ENCODE measurements at places on chromosomes 3 and 15. TPM values are rescaled to one million over a fixed set of nuclear protein-coding genes. Genes with fewer than 3 reads are reported as not detected.
A peak's percentile ranks its signal among the peaks of the same experiment; 100 is the strongest.

The CGNL1 gene
- total RNA-seq: not detected

The GOLGA8M gene
- total RNA-seq: 1.8 TPM

The CSPG5 gene
- 0.54 TPM for total RNA-seq

The SYNM gene
- 0.14 TPM for total RNA-seq

The CASR gene
- not detected for total RNA-seq

The ELP6 gene
- total RNA-seq: 51.4 TPM

The ANKDD1A gene
- total RNA-seq: 2.9 TPM

The GP9 gene
- not detected for total RNA-seq

The ST3GAL6 gene
- total RNA-seq: 0.28 TPM

The CCR3 gene
- total RNA-seq: not detected

- DNase-seq: no peak
Measured at GRCh38 chr3:126054870-126055269, 29.1 kb downstream of the SLC41A3 start.

GRCh38 chr3:25397150-25397549 lies 30.9 kb upstream of the RARB start:
- no peak for DNase-seq

- peak; percentile 80 for DNase-seq
Measured at GRCh38 chr15:38817427-38818156, 253.0 kb upstream of the RASGRP1 start.

GRCh38 chr3:48267782-48268181 lies 26.9 kb downstream of the ZNF589 start:
- no peak for DNase-seq

DNA sequence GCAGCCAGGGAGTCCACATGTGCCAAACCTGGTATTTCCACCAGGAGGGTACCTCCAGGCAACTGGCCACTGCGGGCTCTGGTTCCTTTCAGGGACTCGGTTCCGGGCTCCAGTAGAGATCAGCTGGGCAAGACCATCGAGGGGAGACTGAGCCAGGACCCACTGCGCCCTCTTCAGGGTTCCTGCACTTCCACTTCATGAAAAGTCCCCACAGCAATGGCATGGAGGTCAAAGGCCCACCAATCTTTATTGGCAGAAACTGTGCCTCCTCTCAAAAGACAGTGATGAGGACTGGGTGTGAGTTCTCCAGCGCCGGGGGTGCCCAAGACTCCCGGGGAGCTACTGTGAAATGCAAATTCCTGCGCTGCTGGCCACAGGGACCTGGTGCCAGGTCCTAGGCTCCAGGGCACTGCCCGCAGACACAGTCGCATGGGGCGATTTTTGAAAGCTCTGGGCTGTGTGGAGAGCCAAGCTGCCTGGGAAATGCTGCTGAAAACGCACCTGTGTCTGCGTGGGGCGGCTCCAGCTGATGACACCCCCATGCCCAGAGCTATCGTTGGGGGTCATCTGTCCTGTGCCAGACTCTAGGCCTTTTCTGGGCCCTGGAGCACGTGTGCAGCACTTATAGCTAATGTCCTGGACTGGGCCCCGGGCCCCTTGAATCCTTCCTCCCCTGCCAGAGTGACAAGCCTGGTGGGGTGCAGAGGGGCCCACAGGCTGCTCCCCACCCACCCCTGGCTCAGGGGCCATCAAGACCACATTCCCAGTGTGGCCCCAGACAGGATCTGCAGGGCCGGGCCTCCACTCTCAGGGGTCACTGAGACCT lies 144.0 kb downstream of the NSMCE3 start:
- DNase-seq: no peak

- DNase-seq: no peak
Measured at GRCh38 chr3:124131580-124131979, 139.7 kb upstream of the ROPN1 start.

- DNase-seq: no peak
Measured at GRCh38 chr3:8152821-8153418, 348.7 kb upstream of the LMCD1 start.

DNA sequence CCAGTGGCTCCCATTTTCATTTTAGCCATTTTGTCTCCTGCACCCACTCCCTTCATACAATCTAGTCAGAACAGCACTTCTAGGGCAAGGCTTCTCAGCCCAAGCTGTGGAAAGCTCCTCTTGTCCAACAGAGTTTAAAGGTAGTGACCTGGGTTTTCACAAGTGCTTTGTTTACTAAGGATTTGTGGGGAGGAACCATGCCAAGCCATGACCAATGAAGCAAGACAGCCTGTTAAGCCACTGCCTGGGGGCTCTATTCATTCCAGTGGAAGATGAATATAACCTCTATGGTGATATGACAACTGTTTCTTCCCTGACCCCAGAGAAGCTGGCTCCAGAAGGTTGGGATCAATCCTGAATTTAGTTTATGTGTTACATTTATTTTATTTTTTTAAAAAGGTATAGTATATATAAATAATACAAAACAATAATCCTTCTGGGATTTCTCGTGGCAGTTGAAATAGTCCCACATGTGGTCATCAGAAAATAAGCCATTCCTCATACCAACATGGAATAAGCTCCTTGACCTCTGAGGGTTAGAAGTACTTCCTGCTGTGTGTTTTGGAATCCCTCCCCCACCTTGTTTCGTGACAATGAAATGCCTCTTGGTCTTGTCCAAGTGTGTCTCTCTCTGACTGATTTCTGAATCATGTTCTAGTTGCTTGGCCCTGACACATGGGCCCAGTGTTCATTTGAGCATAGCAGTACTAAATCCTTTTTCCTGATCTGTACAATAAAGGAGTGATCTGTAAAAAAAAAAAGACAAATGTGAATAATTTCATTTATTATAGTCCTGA lies 13.3 kb upstream of the THUMPD3 start:
- DNase-seq: no peak

GRCh38 chr3:8665407-8665896 lies 20.9 kb upstream of the SSUH2 start:
- no peak for DNase-seq

DNA sequence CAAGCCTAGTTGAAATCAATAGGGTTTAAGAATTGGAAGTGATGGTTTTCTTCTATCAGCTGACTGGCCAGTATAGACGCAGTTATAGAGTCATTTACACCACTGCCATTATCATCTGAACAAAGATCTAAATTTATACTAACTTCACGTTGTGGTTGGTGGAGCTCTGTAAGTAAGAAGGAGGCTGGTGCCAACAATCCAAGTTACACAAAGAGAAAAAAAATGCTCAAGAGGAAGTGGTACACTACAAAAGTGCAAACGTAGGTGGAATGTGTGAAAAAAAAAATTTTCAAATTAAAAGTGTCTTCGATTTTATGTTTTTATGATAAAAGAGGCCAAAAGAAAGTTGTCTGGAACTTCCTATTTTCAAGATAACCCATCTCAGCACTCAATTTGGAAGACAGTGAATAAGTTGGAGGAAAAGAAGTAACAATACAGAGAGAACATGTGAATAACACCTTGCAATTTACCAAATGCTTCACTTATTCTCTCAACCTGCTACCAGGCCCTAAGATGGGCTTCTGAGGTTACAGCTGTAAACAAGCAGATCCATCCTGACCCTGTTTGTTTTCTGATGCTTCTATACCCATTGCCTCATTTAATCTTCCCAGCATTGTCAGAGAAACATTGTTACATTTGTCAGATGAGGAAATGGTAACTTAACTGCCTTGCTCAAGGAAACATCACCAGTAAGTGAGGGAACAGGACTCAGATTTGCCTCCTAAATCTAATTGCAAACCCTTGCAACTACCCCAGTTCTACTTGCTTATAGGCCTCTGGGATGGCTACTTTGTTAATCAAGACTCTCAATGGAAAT lies 12.0 kb upstream of the TASOR start:
- DNase-seq: no peak

DNA sequence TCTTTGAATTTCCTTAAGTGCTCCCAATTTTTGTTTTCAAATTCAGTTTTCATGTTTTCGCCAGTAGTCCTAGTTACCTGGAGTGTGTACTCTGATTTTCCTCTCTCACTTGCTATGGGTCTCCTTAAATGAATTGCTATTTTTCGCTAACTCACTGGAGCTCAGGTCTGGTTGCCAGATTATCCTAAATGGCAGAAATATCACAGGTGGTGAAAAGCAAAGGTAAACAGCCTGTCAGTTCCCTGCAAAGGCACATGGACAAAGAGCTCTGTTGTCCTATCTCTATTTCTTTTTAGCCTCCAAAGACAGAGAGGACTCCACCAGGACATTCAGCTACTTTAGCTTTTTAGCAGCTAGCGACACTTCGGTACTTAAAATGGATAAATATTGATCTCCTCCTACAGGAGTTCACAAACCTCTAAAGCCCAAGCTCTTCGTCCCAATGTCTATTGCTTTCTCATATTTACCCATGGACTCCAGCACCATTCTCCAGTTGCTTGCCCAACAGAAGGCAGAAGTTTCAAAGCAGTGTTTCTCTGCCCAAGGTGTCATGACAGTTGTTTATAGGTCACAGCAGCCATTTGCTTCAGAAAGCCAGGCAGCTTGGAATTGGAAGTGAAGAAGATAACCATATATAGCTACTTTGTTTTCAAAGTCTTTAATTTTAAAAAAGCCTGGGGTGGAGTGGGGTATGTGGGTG lies 12.3 kb downstream of the ZBTB20 start:
- no peak for DNase-seq

DNA sequence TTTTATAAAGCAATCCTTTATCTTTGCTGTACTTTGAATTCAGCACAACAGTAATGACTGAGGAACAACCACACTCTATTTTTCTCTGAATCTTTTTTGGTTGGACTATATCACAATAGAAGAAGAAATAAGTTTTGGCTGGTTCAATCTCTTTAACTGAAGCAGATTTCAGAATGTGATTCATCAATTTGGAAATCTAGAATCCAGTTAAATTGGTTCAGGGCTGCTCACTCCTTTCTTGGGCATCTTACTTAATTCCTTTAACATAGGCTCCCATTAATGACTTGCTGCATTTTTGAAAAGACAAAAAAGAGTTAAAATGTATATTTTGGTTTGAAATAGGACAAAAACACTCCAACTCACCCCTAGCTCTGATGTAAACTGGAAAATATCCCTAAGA lies 688.3 kb upstream of the NECTIN3 start:
- DNase-seq: no peak

DNA sequence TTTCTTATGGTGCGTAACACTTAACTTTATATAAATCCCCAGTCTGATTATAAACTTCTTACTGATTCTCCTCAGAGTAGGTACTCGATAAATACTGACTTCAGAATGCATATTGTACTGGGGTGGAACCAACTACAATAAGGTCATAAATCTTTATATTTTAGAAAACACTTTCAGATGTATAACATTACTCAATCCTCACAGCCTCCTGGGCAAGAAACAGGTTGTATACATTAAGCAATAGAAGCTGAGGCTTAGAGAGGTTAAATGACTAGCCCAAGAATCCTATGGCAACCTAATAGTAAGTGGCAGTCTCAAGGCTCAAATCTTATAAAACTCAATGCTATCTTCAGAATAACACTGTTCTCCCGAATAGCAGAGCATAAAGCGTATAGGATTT lies 9.1 kb downstream of the VPS13C start:
- DNase-seq: no peak

DNA sequence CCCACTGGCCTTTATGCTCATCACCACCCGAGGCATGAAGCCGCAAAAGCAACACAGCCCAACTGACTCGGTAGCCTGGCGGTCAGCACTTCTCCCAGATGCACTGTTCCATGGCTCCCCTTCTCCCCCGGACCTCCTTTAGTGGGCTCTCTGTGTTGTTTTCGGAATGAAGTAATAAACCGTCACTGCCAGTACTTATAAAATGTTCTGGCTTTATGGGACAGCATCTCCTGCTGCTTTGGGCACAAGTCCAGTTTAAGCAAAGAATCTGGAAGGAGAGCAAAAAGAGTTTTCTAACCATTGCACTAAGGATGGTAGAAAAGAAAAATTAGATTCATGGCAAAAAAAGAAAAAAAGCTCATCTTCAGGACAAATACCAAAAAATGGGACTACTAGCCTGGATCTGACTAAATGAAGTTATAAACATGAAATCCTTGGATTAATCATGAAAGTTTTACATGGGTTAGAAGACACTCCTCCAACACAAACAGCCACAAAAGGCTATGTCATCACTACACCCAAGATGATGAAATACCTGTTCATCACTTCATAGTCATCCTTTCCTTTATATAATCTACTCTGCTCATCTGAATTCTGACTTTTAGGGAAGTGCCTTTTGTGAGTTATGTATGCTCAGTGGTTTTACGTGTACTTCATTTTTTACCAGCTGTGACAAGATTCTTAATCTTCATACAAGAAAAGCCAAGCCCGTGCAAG lies 89.5 kb upstream of the UBE2E2 start:
- no peak for DNase-seq

- no peak for DNase-seq
Measured at GRCh38 chr3:179269152-179269707, 18.3 kb upstream of the KCNMB3 start.

GRCh38 chr3:100720426-100720825 lies 11.1 kb downstream of the TFG start:
- no peak for DNase-seq

DNA sequence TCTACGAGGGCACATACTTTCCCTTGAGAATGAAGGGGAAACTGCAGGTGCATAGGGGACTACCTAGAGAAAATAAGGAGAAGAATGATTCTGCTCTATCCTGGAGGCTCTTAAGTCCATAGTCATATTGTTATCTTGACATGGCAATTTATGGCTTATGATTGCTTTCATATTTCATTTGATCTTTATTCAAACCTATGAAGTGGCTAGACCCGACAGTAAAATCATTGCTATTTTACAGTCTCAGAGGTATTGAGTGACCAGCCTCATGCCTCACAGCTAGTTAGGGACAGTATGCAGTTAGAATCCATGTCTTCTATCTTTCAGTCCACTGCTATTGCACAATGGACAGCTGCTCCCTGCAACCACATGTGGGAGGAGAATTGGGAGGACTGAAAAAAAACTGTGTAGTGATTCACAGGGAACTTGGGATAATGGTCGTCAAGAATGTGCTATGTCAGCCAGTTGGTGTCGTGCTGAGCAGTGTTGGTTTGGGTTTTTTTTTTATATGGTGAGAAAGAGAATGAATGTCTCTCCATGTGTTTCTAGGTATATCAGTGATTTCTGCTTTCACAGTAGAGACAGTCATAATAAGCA lies 63.2 kb upstream of the SPPL2A start:
- DNase-seq: no peak

GRCh38 chr15:29924750-29925149 lies 102.5 kb upstream of the TJP1 start:
- no peak for DNase-seq

DNA sequence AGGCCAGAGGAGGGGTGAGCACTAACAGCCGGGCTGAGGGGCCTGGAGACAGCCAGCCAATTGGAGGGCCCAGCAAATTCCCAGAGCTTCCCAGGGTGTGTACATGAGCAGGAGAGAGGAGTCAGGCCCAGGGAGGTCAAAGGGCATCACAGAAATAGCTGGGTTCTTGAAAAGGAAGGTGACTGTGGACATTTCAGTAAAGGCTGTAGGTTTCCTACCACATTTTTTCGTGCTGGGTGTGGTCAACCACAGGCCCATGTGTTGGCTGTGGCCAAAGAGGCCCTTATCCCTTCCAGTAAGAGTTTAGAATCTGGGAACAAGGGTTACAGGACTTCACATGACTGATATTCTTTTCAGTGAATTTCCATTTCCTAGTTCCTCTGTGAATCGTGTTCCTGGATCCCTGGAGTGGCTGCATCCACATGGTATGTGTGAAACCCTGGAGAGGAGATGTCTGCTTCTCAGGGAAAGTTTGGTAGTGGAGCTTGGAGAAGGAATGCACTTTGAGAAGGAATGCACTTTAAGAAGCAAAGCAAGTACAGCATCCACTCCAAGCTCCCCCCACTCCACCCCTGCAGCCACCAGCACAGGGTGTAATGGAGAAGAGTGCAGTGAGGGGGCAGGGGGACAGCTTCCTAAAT lies 73.2 kb upstream of the HEG1 start:
- DNase-seq: no peak

- DNase-seq: no peak
Measured at GRCh38 chr3:127162947-127163645, 29.8 kb upstream of the PRR23E start.

Data from activated naive CD8-positive, alpha-beta T cell treated with anti-CD3 and anti-CD28 coated beads for 36 hours (primary cell).